ENCODE measurements at places on chromosomes 5 and 9. TPM values are rescaled to one million over a fixed set of nuclear protein-coding genes. Genes with fewer than 3 reads are reported as not detected.

DNA sequence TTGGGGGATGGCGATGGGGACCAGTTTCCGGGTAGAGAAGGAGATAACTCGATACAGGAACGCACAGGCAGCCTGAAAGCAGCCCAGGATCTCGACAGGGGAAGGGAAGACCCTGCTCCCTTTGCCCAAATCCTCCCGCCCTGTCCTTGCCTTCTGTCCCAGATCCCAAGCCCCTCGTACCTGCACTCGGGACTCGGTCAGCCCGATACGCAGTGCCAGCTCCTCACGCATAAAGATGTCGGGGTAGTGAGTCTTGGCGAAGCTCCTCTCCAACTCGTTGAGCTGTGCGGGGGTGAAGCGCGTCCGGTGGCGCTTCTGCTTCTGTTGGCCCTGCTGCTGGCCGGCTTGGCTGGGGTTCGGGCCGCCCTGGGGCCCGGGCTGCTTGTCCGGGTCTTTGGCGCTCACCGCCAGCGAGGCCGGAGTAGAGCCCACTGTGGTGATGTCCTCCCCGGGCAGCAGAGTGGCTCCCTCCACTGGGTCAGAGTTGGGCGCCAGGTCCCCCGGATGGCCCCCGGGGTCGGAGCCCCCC lies 1.8 kb downstream of the OTP start:
- no peak for DNase-seq

DNA sequence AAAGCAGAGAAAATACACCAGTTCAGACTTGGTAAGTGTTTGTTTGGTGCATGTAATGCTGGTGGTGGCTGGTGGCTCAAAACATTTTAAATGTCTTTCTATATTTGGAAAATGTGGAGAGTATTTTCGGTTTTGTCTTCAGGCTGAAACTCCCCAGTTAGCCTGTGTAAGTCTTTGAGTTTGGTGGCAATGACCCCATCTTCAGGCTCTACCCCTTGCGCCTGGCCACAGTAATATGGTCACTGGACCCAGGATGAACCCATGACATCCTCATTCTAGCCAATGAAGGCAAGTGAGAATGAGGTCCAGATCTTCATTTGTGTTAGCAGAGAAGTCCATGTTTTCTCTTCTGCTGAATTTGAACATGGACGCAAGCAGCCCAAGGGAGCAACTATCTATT lies 422.6 kb downstream of the BRINP1 start:
- no peak for DNase-seq

DNA sequence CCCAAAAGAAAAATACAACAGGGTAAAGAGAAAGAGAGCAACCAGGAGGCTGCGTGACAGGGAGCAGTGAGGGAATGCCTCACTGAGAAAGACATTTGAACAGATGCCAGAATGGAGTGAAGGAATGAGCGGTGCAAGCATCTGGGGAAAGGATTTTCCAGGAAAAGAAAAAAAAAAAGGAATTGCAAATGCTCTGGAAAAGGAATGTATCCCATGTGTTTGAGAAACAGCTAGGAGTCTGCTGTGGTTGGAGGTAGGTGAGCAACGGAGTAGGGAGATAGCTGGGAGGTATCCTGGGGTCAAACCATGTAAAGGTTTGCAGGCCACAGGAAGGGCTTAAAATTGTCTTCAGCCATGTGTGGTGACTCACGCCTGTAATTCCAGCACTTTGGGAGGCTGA lies 23.6 kb upstream of the CEMIP2 start:
- DNase-seq: no peak

GRCh38 chr9:81575956-81576355 lies 113.4 kb downstream of the TLE1 start:
- DNase-seq: no peak

KIF4B gene
- total RNA-seq: not detected

HTR1A gene
- total RNA-seq: not detected

EFNA5 gene
- not detected for total RNA-seq

BBLN gene
- total RNA-seq: 56.6 TPM

BAAT gene
- total RNA-seq: not detected

Measured in CD8-positive, alpha-beta T cell (primary cell).